ENCODE measurements at places on chromosomes 11 and 22.

DNA sequence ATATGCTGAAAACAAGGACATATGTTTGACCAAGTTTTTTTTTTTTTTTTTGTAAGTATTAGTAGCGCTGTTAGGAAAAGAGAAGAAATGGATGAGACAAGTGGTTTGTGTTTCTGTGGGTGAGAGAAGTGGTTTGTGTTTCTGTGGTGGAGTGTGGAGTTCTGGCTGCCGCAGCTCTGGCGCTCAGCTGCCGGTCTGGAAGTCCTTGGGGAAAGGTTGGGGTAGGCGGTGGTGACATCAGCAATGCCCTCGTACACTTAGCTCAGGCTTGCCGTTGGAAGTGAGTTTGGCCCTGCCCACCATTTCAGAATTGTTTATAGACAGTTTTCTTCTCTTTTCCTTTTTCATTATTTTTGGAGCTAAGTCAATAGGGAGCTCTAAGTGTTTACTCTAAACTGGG, 116.6 kb downstream of the TBC1D22A start:
- no peak for DNase-seq

GRCh38 chr11:2439820-2440219, 4.5 kb downstream of the TRPM5 start:
- DNase-seq, result no peak

- DNase-seq, result no peak
Observed at GRCh38 chr11:97814325-97814959, 1206.3 kb upstream of the CNTN5 start.

GRCh38 chr11:69874984-69875624, 55.9 kb upstream of the FGF3 start:
- DNase-seq, result no peak

GRCh38 chr11:121625777-121626506, 173.2 kb upstream of the SORL1-AS1 start:
- no peak for DNase-seq

DNA sequence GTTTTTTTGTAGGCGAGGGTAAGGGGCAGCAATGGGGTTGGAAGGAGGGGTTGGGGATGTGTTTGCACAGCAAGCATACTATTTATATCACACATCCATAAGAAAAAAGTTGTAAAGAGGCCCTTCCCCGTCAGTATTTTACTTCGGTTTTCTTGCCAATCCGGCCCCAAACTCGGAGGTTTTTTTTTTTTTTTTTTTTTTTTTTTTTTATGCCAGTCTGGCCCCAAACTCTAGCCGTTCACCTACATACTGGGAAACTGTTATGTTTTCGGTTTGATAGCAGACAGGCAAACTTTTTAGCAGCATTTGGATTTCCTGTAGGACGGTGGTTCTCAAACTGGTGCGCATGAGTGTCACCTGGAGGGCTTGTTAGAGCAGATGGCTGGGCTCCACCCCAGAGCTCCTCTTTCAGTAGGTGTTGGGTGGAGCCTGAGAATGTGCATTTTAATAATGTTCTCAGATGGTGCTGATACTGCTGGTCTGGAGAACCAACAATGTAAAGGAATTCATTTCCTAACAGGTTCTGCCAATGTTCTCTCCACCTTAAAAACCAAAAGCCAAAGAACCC, 76.5 kb upstream of the ZBED5 start:
- no peak for DNase-seq

DNA sequence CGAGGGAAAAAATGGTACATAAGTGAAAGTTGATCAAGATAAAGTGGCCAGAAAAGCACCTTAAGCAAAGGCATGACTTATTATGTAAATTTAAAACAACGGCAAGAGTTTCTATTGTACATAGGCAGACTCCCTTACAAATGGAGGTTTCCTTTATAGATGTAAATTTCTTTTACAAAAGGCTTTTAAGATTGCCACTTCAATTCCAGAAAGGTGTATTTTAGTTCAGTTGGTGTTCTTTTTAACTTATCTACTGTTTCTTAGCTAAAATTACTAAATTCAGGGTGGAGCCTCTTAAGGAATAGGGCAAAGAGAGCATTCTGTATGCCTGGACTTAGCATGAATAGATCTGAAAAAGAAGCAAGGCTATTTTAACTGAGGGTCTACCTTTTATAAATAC, 24.9 kb upstream of the GNAZ start:
- no peak for DNase-seq

- no peak for DNase-seq
Observed at GRCh38 chr11:86192519-86193257, 51.9 kb upstream of the EED start.

DNA sequence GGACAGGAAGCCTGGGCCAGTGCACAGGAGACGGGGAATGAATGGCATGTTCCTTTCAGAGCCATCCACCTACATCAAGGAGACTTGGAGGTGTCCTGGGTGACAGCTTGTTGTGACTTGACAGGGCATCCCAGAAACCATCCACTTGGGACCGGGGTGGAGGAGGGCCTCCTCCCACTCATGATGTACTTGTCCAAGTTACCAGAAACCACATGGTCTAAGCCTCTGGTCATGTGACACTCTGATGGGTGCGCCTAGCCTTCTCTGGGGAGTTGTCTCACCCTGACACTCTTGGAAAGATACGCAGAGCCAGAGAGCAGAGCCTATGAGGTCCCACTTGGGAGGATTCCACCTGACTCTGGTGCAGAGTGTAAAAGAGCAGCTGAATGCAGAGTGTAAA, 21.6 kb upstream of the FXYD6 start:
- DNase-seq, result no peak

DNA sequence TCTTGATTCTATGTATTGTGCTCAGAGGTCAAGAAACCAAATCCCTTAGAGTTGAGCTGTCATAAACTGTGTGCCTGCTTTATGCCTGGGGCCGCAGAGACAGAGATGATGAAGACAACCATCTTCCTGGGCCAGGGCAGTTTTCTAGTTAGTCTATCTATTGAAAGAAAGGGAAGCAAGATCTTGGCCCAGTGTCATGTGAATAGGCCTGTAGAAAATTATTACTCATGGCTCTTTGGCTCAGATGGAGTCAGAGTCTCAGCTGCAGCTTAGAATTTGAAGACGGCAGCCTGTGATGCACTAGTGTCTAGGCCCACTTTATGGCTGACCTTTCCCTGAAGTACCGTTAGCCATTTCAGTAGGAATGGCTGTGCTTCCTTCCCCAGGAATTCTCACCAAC, 112.0 kb downstream of the DBX1 start:
- no peak for DNase-seq

DNA sequence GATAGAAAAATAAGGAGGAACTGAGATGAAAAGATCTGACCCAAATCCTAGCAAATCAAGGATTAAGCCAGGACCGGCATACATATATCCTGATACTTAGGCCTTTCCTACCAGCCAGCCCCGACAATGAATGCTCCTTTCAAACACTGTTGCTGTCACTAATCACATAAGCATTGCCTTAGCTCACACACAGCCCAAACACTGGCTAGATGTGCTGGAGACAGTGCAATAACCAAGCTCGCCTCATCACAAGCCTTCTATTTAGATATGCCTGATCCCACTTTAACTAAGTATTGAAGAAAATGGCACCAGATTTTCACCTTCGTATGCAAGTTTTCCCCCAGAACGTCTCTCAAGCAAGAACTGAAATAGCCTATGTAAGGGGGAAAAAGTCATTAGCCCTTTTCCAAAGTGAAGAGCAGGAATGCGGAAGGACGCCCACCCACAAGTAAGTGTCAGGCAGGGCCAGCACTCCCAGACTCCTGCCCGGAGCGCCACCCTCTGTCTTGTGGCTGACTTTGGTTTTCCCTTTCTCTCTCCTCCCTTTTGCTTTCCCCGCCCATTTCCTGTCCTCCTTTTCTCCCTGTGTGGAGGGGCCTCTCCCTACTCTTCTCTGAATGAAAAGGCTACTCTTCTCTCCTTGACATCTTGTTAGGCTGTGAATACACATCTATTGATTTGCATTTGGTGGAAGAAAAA, 8.9 kb upstream of the OPCML start:
- DNase-seq, result no peak

- no peak for DNase-seq
Observed at GRCh38 chr11:7904917-7905316, 26.2 kb downstream of the OR10A6 start.

DNA sequence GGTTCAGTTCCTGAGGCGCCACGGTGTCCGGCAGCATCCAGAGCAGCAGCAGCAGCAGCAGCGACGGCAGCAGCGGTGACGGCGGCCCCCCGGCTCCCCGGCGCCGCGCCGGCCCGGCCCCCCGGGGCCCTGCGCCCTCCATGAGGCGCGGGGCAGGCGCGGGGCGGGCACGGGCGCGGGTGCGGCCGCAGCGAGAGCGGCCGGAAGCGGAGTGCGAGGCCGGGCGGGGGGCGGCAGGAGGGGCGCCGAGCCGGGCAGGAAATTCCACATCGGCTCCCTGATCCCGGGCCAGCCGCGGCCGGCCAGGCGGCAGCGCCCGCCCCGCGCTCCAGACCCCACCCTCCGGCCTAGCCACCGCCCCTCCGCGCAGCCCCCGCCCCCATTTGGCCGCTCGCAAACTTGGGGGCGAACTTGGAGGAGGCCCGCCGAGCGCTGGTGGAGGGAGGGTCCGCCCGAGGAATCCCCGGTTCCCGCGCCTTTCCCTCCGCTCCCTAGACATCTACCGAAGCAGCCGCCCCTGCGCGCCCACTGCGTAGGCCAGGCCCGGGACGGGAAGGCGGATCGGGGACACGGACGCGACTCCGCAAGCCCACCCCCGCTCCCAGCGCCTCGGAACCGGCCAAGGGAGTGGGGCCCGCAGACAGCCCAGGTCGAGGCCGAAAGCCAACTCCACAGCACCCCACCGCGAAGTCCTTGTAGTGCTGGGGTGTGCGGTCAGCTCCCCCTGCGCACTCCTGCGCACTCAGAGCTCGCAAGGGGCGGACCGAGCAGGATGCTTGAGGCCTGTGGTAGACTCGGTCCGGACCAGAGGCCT, at the start of gene SCARF2:
TSS of gene SCARF2 (minus strand) at position 213 of the 814 bp plus-strand sequence. CDS start at position 142, 71 bp downstream.
- no peak for DNase-seq

DNA sequence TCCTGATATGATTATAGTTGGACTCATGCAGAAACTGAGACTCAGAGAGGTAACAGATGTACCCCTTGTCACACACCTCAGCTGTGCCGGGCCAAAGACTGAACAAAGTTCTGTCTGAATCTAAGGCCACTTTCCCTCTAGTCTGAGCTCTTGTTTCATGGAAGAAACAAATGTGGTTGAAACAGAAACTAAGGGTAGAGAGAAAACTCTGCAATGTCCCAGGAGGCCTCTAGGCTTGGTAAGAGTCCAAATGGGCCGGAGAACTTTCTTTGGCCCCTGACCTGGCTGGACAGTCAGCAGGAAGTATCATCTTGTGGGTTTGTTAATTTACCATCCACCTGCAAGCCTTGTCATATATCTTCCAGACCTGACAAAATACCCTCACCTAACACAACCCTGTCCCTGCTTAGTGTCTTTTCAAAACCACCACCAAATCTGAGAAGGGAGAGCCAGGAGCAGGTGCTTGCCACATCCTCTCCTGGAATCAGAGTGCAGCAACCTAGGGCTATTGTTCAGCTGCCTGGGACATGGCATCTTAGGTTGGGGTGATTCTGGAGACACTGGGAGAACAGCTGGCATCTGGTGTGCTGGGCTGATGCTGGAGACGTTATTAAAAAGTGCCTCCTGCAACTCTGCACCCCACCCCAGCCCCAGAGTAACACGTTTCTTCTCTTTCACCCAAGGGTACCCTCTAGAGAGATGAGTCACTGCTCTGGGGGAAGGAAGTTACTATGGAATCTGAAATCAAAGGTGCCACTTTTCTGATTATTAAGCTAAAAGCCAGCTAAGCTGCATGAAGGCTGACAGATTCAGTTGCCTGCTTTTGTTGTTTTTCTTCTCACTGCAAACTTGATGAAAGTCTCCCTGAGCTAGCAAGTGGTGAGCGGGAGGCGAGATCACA, 126.3 kb upstream of the TIMP3 start:
- DNase-seq, result no peak

GRCh38 chr11:37364246-37364839, 766.3 kb upstream of the RAG2 start:
- DNase-seq, result no peak

Measured in hematopoietic multipotent progenitor cell treated with erythropoietin and hydrocortisone succinate and interleukin-3 and kit ligand, for 17 days (in vitro differentiated cells).